ENCODE measurements at places on chromosomes 16 and 17.

GRCh38 chr17:10614536-10615155, 42.5 kb downstream of the MYH3 start:
- no peak for DNase-seq

DNA sequence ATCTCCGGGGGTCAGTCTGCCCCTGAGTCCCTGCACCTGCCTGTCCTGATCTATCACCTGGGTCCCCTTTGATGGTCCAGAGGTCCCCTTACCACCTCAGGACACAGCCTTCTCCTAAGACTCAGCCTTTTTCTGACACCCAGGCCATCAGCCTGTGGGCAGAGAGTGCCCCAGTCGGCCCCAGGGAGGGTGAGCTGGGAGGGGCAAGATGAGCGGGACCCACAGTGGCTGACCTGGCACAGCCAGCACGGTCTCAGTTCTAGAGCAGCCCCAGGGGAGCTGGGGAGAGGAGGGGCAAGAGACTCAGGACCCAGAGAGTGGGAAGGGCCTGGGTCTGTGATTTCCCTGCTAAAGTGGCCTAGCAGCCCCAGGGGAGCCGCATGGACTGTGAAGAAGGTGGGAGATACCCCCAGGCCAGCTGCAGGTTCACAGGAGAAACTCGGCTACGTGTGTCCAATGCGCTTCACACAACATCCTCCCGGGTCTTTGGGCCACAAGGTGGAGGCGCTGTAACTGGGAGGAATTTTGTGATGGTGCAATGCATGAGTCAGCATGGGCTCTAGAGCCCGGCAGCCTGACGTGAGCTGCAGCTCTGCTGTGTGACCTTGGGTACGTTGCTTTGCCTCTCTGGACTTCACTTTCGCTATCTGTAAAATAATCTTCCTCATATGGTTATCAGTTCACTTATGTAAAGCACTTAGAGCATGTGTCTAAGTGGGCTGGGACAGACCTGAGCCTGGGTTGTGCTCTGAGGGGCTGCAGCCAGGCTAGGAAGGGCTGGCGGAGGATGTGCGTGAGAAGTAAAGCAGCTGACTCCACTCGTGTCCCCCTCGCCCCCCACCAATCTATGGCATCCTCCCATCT, 67.2 kb upstream of the LHX1 start:
- DNase-seq, result no peak

GRCh38 chr16:77169650-77170236, 21.2 kb upstream of the MON1B start:
- peak; percentile 15 for DNase-seq

GRCh38 chr16:67598527-67598926, 36.2 kb downstream of the CTCF start:
- DNase-seq, result no peak

- no peak for DNase-seq
Observed at GRCh38 chr17:74935585-74936469, at the start of gene OTOP3. TSS of gene OTOP3 (plus strand) at chr17:74935898. CDS start at chr17:74935922, 24 bp downstream.
